Activated CD4-positive, CD25-positive, alpha-beta regulatory T cell treated with anti-CD3 and anti-CD28 coated beads, Interleukin-2, amount 50 U/mL, for 24 hours (primary cell): ENCODE measurements at places on chromosomes 5 and 9.

DNA sequence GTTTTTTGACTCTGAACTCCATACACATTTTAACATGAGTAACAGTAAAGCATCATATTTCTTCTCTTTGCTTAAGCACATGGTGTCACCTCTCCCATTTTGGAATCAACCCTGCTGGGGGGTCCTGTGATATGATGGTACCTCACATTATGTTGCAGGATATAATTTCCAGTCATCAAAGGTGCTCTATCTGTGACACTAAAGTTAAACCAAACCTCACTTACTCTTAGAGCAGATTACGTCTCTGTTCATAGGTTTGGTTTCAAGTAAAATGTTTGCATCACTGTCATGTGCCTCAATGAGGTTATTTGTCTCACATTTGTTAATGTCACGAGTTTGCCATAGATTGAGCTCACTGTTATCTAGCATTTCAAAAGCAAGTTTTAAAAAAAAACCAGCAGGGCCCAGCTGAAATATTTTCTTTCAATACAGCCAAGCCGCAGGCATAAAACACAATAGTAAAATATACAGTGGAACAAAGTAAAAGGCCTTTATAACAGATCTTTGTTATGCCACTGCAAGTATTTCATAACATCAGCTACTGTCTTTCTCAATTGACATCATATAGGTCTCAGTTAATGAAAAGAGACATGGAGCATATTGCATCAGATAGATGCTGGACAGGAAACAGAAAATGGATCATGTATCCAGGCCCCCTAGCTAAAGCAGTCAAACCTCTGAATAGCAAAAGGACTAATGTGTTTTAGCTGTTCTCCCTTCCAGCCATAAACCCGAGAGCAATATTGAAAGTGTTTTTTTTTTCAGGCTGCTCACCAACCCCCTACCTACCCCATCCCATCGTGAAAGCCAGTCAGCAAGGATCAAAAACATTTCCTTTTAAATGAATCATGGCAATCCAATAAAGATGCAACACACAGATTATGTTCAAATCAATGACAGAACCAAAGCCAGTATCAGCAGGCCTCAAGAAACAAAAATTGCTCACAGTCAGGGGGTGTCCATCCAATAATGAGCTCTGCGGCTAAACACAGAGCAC, 182.1 kb upstream of the ITGA1 start:
- no peak for ATAC-seq

GRCh38 chr5:149707097-149707496, 23.0 kb upstream of the PPARGC1B start:
- no peak for ATAC-seq

- ATAC-seq, result no peak
Observed at GRCh38 chr9:111720174-111720573, 58.8 kb downstream of the GNG10 start.

DNA sequence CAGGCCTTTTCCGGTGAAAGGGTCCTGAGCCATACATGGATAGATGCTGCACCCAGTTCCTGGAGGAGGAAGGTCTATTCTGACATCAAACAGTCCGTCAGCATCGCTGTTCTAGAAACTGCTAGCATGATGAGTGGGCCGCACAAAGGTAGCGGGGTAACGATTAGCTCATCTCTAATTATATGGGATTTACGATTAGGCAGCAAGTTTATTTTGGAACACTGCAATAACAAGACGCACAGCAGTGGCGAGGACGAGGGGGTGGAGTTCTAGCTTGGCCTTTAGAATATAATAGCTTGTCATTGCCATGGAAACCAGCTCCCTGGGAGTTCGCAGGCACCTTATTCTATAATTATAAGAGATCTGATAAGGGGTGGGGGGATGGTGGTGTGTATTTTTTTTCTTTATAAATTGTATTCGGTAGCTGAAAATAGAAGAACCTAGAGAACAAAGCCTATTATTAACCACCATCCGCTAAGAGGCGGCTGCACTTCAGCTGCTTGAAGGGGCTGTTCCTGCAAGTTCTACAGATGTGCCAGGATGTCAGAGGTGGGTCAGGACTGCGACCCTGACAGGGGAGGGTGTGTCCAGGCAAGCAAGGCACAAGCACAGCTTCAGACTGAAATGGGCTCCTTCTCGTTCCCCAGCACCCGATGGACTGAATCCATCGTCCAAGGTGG, 311.0 kb downstream of the AGTPBP1 start:
- ATAC-seq, result no peak

DNA sequence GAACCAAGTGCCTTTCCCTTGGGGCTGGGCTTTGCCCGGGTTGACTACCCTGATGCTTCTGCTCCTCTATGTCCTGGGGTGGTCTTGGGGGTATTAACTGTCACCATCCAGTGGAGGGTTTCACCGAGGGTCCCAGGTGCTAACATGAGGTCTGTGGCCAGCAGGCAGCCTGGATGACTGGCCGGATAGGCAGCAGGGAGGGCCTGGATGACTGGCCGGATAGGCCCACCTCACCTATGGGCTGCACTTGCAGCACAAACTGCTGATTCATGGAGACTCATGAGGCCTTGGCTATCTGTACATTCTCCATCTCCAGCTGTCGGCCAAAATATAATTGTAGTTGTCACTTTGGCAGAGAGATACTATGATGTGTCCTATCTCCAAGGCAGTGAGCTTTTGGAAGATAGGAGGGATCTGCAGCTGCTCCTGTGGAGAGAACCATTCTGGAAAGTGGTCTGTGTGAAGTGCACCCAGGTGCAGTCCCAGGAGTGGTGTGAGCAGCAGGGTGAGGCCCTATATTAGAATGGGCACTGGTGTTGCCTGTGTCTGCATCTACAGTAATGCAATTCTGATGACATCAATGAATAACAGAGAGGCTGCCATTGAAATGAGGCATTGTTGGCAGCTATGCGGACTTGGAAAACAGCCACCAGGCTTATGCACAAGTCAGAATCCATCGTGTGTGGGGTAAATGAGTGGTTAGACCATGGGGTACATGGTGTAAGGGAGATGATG, 26.3 kb upstream of the CDKN2AIPNL start:
- no peak for ATAC-seq

DNA sequence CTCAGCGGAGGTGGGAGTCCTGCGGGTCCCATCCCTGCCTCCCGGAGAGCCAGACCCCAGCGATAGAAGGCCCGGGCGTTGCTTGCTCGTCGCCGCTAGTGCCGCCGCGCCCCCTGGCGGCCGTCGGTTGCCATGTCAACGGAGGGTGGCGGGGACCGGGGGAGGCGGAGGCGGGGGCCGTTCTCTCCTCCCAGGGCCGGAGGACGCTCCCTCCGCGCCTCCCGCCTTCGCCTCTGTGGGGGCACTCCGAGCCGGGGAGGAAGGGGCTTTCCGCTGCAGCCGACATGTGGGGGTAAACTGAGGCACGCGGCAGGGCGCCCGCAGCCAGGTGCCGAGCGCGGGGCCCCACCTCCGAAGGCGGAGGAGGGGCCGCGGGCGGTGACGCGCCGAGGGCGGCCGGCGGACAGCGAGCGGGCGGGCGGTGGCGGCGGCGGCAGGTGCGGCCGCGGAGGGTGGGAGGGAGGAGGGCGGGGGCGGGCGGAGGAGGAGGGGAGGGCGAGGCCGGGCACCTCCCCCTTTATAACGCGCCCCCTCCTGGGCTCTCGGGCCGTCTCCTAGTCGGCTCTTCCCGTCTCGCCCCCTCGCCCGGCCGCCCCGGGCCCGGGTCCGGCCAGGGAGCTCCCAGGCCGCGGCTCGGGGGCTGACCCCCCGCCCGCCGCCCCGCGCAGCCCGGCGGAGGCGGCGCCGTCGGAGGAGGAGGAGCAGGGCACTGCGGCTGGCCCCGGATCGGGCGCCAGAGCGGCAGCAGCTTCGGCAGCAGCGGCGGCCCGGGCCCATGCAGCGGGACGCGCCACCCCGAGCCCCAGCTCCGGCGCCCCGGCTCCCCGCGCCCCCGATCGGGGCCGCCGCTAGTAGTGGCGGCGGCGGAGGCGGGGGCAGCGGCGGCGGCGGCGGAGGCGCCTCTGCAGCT, 556 bp upstream of the CDK9 start:
- peak; percentile 33 for ATAC-seq

GRCh38 chr9:103988821-103989220, 105.3 kb upstream of the SMC2 start:
- no peak for ATAC-seq

DNA sequence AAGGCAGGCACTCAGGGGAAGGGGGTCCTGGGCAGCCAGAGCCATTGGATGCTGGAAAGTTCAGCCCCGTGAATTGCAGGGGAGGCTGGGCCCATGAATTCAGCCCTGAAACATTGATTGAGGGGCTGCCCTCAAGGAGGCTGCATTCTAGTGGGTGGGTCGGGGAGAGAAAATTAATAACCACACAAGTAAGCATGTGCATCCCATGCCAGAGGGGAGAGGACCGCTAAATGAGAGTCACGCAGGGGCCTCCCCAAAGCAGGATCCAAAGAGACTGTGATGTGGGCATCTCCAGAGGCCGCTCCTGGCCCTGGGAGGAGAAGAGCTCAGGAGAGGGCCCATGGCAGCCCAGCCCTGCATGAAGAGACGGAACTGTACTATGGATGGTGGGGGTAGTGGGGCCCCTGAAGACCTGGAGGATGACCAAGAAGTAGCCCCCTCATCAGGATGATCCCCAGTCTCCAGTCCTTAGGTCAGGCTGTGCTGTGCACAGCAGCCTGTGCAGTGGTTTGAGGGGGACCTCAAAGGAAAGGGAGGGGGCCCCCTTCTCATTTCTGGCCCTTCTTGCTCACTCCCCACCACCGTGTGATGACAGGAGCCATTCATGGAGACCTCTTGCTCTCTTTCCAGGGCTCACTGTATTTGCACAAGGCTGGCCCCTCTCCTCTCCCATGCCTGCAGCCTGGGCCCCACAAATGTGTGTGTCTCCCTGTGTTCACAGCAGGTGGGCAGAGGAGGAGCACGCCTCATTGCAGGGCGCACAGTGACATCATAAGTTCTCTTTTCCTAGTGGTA, 233.6 kb upstream of the IRX1 start:
- ATAC-seq, result no peak

- no peak for ATAC-seq
Observed at GRCh38 chr9:129454467-129455067, 166.3 kb downstream of the C9orf50 start.
